HFFc6 (cell line): ENCODE measurements at places on chromosomes 11 and 22.

DNA sequence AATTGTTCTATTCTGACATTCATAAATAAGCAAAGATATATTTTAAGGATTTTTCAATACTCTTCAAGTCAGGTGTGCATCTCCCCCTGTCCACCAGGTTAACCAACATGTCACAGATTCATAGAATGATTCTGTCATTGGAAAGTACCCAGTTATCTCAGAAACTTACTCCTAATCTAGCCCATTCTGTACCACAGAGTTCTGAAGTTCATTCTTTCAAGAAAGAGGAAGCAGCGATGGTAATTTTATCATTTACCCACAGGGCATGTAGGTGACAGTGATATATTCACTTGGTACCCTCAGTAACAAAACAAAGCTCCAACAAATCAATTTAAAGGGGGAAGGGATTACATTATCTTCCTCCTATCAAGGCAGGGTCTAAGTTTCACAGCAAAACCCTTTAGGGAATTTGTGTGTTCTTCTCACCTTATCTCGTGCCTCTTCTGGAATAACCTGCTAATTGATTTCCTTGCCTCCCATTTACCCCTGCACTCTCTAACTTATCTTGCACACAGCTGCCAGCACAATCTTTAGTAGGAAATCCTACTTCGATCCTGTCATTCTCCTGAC is 19.0 kb upstream of the MPPED2 start:
- DNase-seq = no peak

GRCh38 chr11:62601372-62602140 is at the start of gene MTA2:
Gene MTA2 (minus strand): TSS chr11:62601865. CDS start chr11:62601450, 415 bp downstream.
- DNase-seq = peak; percentile 97

DNA sequence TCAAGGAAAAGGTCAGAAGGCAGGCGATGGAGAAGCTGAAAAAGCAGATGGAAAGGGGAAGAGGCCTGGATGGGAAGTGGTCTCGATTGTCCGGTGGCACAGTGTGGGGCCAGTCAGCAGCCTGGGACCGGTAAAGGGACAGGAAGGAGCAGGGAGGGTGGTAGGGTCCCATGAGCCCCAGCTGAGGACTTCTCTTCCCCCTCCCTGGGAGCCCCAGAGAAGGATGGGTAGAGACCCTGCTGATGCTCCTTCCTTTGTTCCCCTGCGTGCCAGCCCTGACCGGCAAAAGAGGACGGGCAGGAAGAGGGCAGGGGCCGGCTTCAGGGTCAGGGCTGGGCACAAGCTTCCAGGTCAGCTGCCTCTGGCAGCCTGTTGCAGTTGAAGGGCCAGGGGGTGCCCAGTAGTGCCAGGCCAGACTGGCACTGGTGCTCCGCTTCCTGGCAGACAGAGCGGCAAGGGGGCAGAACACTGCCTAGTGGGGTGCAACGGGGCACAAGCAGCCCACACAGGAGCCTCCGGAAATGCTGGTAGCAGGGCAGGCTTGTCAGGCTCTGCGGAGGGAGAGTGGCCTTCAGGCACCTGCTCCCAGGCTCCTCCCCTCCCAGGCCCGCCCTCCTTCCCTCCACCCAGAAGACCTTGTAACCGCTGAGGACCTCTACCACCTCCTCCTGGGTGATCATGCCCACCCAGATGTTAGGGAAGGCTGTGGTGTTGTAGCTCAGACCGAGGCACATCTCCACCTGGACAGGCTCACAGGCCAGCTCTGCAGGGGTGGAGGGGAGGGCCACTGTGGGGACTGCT is 739 bp upstream of the C1QTNF5 start:
- no peak for DNase-seq

DNA sequence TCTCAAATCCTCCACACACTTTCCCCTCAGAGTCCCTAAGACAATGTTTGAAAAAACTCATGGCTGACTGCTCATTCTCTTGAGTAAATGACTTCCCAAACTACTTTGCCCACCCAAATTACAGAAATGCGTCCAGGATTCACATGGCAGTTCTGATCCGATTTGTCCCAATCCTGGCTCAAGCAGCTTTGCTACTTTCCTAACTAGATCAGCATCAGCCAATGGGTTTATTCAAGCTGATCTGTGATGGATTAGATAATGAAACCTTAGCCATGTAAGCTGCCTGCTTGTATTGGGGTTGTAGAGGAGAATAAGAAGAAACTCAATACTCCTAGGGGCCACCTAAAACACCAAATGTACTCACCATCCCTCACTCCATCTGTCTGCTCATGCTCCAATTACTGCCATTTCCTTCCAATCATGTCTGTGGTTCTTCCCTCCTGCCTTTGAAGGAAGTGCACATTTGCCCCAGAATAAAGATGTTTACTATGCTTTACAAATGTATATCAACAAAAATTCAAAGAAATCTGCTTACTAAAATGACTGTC is 6.9 kb downstream of the RBFOX2 start:
- DNase-seq = no peak

- DNase-seq = peak; percentile 79
These were observed 36.8 kb upstream of the APOA1 start for GRCh38 chr11:116874251-116874650.

GRCh38 chr22:43267981-43268660 is 75.1 kb downstream of the SCUBE1 start:
- no peak for DNase-seq

DNA sequence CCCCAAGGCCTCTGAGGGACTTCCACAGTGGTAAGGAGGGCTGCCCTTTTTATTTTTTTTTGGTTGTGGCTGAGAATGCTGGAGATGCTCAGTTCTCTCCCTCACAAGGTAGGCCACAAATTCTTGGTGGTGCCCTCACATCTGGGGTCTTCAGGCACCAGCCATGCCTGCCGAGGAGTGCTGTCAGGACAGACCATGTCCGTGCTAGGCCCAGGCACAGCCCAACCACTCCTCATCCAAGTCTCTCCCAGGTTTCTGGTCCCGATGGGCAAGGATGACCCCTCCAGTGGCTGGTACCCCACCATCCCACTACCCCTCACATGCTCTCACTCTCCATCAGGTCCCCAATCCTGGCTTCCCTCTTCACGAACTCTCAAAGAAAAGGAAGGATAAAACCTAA is 4.2 kb downstream of the THY1 start:
- DNase-seq = no peak

DNA sequence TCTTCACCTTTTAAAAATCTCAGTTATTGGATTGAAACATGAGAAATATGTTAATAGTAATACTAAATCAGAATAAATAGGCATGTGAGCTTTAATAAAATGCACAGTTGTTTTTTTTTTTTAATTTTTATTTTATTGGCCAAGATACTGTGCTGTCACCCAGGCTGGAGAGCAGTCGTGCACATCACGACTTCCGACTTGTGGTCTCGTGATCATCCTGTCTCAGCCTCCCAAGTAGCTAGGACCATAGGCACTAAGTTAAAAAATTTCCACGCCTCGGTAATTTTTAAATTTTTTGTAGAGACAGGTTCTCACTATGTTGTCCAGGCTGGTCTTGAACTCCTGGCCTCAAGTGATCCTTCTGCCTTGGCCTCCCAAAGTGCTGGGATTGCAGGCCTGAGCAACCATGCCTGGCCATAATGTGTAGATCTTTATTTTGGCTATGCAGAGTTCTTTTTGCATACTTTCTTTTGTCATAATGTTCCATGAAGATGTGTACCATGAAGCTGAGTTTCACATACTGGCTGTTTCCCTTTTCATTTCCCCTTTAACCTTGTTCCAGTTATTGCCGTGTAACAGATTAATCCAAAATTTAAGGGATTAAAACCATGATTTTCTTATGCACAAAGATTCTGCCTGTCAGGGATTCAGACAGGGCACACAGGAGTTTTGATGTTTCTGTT is 16.0 kb downstream of the CAPRIN1 start:
- DNase-seq = no peak

DNA sequence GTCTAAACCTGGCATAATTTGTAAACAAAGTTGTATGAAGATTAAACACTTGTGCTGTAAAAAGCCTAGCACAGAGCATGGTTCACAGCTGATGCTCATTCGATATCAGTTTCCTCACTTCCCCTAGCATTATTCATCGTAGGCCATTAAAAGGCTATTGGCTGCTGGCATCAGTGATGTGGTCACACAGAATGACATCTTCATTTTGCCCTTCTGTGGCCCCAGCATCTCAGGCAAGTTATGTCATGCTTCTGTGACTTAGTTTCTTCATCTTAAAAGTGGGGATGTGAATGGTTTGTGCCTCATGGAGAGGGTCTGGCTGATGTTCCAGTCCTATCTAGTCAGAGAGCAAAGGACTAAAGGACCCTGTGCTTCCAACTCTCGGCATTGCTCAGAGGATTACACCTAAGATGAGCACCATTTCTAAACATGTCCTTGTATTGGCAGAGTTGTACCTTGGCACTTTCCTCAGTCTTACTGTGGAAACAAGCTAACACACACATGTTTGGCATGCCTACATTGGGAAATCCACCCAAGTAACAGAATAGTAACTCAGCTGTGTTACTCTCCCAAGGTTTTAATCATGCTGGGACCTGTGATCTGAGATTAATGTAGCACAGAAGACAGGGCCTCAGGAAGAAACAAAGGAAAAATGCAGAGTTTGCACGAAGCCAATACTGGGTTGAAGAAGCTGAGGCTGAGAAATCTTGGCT is 83.5 kb upstream of the OR9Q1 start:
- no peak for DNase-seq

DNA sequence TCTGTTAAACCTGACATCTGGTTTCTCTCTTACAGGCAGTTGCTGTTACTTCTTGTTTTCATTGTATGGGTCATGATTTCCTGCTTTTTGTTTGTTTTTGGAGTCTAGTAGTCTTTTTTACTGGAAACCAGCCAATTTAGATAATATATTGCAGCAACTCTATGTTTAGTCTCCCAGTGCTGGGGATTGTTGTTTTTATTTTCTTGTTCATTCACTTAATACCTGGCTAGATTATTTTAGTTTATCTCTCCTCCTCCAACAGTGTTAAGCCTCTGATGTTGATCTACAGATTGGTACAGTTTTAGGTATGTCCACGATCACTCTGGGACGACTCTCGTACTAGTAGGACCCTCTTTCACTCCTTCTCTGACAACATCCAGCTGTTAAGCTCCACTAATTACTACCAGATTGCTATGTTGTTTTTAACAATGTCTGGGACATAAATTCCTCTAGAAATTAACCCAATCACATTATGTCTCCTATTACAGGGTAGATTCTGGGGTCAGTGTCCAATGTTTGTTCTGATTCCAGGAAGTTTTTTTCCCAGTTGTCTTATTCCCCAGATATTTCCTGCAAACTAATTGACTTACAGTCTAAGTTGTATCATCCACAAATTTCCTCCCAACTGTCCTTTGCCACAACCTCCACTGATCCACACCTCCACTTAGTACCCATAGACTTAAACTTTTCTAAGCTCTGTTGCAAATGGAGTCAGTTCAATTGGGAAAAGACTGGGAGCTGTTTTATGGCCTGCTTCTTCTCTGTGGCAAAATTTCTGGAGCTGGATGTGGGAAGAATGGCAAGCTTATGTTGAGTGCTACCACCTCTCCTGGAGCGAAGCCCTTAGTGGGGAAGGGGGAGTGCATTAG is 1280.6 kb upstream of the CNTN5 start:
- DNase-seq = peak; percentile 62

GRCh38 chr11:61609980-61610366 is 29.1 kb upstream of the SYT7 start:
- no peak for DNase-seq

- DNase-seq = no peak
These were observed 382.6 kb downstream of the KCNA4 start for GRCh38 chr11:29634244-29634643.

DNA sequence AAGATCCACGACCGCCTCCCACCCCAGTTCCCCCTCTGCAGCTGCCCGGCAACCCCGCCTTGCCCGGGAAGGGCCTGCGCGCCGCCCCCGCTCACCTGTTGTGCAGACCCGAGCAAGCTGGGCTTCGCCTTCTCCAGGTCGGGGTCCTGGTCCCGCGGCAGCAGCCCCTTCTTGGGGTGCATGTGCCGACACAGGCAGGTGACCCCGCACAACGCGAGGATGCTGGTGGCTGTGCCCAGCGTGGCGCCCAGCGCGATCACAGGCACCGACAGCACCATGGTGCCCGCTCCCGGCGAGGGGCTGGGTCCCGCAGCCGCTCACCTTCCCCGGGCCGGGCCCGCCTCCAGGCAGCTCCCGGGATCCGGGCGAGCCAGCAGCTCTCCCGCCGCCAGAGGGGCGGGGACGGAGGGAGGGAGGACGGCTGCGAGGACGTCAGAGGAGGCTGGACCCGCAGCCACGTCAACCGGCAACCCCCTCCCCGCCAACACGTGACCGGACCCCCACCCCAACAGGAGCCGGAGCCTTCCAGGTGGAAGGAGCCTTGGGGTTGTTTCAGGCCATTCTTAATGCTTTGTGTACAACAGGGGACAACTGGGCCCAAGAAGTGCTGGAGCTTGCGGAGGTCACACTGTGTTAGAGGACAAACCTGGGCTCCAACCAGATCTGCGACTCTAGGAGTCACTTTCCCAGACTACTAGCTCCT is at the start of gene SYT13:
Gene SYT13 (minus strand): TSS at position 412 of the 703 bp plus-strand sequence. CDS start 134 bp downstream, at position 278.
- no peak for DNase-seq

DNA sequence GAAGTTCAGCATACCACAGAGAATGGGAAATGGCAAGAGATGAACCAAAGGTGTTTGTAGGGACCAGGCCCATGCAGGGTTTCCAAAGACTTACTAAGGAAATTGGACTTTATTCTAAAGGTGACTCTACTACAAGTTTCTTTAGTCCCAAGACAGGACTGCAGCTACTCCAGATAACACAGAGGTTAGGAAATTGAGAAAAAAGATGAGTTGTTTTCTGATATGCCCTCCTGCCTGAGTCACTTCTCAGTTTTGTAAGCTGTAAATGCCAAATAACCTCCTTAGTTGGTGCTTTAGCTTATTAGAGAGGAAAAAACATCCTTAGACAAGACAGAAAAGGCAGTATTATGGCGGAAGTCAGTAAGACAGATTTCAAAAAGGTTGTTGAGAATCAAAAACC is 95.9 kb downstream of the C11orf58 start:
- DNase-seq = no peak

DNA sequence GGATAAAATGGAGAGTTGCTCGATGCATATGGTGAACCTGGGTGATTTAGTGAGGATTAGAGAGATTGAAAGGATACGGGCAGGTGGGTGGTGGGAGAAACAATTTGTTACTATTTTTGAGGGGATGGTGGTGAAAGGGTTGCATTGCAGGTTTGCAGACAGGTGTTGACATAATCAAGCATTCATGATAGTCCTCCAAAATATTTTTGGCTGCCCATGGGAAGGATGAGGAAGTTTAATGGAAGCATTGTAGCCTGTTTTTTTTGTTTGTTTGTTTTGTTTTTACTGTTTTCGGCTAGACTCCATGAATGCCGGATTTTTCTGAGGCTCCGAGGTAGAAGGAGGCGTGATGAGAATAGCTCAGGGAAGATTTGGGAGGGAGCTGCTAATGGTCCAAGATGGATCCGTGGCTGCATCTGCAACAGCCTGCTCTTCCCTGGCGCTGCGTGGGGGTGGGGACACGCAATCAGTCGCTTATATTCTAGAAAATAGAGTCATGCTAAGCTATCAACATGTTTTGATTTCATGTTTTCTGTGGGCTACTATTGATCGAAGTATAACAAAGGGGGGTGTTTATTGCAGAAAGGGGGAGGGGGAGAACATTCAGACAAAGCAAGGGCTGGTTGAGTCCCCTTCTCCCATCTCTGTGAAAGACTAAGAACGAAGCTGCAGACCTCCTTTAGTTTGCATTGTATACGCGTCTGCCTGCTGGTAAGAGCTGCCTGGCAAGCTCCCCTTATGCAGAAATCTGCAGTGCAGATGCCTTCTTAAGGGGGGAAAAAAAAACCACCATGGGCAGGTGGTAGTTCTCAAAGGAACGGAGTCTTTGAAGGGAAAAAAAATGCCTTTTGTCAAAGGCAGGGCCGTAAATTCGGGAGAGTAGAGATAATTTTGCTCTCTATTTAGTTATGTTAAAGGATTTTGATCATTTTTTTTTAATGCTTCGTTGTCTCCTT is 1.0 kb downstream of the RTN3 start:
- no peak for DNase-seq
